ENCODE measurements at places on chromosomes 2 and 18.

DNA sequence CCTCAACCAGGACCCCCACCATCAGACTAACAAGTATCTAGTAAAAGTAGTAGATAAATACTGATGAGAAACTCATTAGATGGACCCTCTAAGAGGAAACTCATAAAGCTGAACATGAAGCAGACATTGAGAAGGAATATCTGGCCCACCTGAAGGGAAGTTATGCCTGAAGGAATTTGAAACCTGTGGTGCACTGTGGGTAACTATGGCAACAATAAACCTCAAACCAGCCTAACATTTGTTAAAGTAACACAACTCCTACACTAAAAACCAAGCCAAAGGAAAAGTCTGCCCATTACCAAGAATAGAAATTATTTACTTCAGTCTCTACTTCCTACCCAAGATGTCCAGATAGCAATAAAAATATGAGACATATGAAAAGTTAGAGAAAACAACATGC is 43.4 kb downstream of the KIAA1328 start:
- DNase-seq: no peak

DNA sequence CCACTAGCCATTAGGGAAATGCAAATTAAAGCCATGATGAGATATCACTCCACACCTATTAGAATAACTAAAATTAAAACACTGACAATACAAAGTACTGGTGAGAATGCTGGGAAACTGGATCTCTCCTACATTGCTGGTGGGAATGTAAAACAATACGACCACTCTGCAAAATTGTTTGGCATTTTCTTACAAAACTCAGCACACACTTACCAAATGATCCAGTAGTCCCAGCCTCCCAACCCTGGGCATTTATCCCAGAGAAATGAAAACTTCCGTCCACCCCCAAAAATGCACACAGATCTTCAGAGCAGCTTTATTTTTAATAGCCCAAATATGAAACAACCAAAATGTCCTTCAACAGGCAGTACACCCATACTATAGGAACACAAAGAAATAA is 8.9 kb upstream of the TMSB10 start:
- DNase-seq: no peak

DNA sequence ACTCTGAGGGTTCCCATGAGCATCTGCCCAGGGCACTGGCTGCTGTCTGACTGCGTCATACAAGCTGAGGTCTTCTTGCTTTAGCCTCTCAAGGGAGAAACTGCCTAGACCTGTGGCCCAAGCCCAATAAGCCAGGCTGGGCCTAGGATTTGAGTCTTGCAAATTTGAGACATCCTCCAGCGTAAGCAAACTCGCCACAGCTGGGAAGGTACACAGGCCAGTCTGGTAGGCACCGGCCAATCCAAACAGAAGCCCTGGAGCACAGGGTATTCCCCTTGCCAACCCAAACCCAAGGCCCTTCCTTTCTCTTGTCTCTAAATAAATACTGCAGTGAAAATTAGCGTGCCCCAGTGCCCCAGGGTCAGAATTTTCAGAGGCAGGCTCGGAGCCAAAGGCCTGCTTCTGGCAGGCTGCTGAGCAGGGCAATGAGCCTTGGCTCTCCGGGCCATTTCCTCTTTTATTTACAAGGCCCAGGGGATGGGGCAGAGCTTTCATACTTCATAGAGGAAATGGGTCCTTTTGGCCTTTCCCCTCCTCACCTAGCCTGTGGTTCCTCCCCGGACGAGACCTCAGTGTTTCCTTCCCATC is 33.3 kb downstream of the POLR1A start:
- DNase-seq: no peak

GRCh38 chr2:127157114-127157513 is 50.2 kb upstream of the BIN1 start:
- no peak for DNase-seq

GRCh38 chr2:25617948-25618646 is 55.3 kb downstream of the DTNB start:
- no peak for DNase-seq

DNA sequence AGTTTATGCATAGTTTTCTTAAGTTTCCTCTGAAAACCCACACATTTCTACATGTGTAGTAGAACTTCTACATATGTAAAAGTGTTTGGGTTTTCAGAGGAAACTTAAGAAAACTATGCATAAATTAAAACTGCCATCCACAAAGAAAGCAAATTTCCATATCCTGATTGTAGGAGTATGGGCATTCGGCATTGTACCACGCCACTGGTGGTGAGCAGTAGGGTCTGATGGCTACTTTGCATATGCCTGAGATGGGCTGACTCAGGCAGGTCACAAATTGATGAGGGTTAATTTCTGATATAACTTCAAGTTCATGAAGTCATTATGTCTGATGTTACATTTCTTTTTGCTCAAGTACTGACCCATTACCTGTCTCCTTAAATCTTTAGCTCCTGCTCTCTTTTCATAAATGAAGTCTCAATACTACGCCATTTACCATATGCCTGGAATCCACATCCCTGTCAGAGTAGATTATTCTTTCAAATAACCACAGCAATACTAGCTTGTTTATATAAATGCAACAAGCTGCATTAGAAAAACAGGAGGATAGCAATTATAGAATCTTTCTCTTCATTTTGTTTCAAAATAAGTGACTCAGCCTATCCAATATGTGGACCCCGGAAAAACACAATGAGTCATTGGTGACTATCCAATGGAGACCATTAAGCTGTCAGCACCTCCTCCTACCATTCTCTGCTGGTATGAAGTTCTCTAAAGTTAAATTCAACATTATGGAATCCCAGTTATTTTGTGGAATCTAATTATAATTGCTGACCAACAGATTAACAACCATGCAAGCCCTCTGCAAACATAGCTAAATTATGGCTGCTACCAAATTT is 355.2 kb upstream of the UBE2E3 start:
- no peak for DNase-seq

DNA sequence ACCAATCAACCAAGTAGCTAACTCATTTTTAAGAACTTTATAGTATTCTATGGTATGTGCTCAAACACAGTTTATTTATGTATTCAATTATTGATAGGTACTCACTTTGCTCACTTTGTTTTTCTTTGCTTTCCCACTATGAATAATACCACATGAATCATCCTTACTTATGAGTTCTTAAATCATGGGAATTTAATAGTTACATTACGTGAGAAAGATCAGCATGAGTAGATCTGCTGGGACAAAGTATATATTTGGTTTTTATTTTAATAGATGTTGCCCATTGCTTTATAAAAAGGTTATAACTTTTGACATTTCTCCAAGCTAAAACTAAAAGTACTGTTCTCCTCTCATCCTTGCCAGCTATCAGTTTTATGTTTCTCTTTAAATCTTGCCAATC is 390.7 kb downstream of the LRATD1 start:
- no peak for DNase-seq

DNA sequence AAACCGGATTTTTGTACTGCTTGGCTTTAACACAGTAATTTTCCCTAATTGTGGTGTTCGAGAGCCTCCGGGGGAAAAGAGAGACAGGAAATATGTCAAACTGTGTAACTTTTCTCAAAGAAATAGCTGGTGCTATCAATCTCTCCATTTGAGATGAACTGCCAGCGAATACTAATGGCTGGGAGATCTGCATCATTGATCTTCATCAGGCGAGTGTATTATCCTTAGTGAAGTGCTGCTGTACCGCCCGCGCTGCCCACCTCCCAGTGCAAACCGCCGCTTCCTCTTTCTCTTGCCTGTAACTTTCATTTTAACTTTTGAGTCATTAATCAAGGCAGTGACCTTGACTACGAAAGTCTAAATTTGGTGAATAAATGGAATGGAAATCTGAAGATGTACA is 246.1 kb upstream of the ST6GAL2 start:
- DNase-seq: no peak

GRCh38 chr2:47964277-47964676 is 58.0 kb upstream of the FBXO11 start:
- DNase-seq: no peak

Measured in endothelial cell (in vitro differentiated cells).